ENCODE measurements at places on chromosomes 4 and X.

GRCh38 chr4:172998527-172999469 lies 169.8 kb upstream of the GALNT7 start:
- no peak for DNase-seq

GRCh38 chrX:43813898-43814297 lies 68.4 kb downstream of the MAOB start:
- DNase-seq = no peak

DNA sequence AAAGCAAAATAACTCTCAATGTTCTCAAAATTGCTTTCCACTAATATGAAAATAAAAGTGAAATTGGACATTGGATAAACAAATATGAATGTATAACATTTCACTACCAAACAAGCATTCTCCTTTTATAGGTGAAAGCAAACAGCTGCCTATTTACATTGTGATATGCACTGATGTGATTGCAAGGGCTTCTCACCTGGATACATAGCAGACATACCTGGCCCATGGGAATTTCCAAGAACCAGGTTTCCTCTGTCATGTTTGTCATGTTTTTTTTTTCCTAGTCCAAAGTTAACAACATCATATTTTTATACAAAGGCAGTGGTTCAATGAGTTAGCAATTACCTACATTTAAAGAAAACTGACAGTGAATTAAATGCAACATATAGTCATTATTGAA lies 228.5 kb downstream of the ANKRD50 start:
- no peak for DNase-seq

DNA sequence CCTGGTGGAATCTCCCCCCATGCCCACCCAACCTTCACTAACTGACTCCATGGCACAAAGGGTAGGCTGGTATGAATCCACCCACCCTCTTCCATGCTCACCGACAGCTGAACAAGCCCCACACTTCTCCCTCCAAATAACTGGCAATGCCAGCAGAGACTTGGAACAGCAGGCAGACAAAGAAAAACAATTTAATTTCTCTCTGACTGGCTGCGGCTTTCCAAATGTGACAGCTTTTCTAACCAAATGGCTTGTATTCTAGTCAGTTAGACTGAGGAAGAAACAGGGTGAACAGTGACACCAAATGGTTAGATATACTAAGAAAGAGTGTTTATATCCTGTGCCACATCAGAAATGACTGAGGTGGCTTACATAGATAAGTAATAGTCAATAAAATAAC lies 199.3 kb upstream of the ADAMTS3 start:
- no peak for DNase-seq

DNA sequence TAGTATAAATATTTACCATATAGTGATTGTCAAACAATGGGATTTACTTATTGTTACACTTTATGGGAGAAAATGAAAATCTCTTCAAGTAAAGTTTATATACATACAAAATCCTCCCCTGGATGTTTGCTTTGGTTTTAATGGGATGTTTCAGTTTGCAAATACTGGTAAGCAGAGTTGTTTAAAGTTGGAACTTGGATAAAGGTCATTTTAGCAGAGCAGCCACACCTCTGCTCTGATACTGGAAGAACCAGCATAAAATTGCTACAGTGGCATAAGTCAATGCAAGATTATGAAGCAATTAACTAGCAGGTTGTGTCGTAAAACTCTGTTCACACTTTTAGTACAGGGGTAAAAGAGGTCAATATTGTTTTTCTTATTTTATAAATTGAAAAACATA lies 101.2 kb downstream of the TRAPPC11 start:
- DNase-seq = no peak

GRCh38 chr4:149889991-149890390 lies 74.3 kb upstream of the IQCM start:
- DNase-seq = no peak

- DNase-seq = no peak
These were observed 94.1 kb upstream of the MID1 start for GRCh38 chrX:10714531-10714930.

- DNase-seq = no peak
These were observed 130.0 kb downstream of the HMX1 start for GRCh38 chr4:8741513-8742226.

Measured in T-helper 2 cell (primary cell).